Glomerular endothelial cell (primary cell): ENCODE measurements at places on chromosomes 13 and 19.

DNA sequence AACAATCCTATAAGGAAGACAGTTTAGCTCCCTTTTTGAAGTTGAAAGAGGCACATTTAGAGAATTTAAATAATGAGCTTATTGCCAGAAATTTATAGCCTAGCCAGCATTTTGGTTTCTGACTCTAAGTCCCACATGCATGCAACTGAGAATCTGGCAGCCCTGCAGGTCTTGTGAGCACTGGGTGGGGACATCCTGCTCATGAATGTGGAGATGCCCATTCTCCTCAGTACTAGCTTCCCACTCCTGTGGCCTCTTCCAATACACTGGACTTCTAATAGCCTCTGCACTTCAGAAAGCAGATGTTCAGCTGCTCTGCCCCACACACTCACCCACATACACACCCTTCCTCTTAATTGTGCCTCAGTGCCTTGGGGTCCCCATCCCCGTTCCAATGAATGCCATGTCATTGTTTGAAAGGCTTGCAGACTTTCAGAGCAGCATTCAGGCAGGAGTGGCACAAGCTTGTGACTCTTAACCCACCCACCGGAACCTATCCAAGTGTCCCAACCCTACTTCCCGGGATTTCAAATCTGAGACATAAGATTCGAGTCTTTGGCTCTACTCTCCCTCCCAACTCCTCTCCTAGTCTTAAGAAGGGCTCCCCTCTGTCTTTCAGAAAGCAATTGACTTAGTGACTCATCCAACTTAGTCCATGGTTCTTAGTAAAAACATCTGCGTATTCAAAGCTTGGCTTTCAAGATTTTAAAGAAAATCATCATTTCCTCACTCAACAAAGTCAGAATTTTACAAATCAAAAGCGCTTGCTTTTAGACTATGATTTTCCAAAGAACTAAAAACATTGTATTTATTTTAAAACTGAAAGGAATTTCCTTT is 80.0 kb upstream of the FREM2 start:
- DNase-seq: no peak

GRCh38 chr19:48319647-48320541 is 5.5 kb upstream of the EMP3 start:
- no peak for DNase-seq

DNA sequence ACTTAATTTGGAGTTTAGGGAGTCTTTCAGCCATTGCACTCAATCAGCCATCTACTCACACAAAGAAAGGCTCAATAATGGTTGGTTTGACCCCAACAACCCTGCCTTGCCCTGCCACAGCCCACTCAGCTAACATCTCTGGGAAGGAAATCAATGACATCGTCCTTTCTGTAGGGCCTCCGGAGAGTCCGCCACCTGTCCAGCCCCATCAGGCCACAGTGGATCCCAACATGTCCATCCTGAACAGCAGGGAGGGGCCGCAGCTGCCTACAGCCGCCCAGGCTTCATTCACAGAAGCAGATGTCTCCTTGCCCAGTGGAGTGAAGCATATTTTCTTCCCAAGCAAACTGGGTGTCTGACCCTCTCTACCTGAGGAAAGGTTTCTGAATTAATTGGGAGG is 4.2 kb upstream of the CDX2 start:
- DNase-seq: no peak

DNA sequence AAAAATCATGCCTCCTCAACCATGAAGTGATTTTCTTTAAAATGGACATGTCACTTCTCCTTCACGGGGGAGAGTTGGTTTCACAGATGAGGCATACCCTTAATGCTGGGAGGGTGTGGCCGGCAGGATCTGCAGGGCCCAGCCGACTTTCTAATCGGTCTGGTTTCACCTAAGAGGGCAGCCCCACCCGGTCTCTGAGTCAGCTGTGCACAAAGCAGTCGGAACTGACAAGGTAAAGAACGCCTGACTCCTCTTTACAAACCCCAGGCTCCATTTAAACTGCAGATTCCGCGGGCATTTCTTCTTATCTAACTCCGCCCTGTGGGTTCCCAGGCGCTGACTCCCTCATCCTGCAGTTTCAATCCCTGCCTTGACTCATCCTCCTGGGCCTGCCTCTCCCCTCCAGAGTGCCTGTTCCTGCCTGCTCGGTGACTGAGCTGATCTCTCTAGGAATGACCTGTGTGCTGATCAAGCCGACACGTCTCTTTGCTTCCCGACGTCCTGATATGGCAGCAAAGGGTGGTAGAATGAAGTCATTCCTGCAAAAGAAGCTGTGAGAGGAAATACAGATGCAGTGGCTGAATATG is 63.4 kb downstream of the EFNB2 start:
- no peak for DNase-seq

DNA sequence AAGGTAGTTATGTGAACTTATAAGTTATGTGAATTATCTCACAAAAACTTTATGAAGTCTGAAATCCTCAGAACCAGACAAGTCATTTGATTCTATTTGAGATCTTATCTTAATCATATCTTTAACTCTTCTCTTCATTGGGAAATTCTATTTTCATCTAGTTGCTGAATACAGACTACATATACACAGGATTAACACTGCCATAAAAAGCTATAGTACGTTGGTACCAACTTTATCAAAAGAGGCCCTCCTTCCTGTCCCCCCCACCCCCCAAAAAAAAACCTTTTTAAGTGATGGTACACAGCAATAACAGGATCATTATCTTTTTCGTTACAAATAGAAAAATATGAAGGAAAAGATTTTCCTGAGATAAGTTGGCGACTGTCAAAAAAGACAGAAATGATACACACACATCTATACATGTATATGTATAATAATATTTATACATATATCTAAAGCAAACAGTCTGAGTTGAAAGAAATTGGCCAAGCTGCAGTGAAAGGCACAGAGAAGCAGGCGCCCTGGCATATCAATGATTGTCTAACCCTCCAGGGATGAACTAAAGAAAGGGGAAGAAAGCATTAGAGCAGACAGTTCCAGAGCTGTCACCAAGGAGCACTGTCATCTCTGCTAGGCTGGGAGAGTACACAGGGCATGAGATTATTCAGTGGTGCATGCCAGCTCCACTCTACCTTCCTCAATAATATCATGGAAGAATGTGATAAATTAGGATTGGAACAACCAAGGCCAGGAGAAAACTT is 116.7 kb downstream of the KLF12 start:
- DNase-seq: no peak
